ENCODE measurements at places on chromosomes 2 and 18.

- DNase-seq = no peak
These were observed 88.3 kb downstream of the SLC8A1 start for GRCh38 chr2:40363631-40364030.

GRCh38 chr2:34332813-34333212 is 733.7 kb upstream of the FAM98A start:
- DNase-seq = no peak

DNA sequence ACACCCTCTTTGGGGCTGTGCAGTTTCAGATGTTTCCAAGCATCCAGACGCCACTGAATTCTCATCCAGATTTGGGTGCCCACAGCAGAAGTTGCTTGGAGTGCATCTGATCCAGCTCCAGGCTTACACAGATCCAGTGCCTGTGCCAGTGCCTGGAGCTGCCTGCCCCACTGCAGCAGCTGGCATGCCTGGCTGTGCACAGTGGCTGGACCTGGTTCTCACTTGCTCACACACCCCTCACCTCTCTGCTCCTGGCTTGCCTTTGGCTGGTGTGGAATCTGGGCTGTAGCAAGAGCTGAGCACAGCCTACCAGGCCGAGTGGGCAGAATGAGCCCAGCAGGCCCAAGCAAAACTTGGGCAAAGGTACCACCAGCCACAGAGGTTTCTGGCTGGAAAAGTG is 137.9 kb downstream of the SPAG16 start:
- no peak for DNase-seq

- peak; percentile 21 for DNase-seq
These were observed 9.5 kb downstream of the COPS7B start for GRCh38 chr2:231795525-231796327.

DNA sequence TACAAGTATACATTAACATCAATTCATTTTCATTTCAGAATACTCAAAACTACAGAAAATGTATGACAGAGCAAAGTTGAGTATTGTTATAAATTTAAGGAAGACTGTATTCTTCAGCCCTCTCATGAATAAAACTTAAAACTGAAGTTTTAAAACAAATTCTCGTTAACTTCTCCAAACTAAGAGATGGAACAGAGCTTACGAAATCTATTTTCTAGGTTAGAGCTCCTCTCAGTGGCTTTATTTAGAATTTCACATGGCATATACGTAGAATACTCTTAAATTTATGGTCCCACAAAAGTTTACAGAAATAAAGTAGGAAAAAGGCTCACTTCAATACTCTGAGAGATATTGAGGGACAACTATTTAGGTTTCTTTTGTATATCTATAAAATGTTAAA is 612.1 kb downstream of the KCNJ3 start:
- peak; percentile 56 for DNase-seq

DNA sequence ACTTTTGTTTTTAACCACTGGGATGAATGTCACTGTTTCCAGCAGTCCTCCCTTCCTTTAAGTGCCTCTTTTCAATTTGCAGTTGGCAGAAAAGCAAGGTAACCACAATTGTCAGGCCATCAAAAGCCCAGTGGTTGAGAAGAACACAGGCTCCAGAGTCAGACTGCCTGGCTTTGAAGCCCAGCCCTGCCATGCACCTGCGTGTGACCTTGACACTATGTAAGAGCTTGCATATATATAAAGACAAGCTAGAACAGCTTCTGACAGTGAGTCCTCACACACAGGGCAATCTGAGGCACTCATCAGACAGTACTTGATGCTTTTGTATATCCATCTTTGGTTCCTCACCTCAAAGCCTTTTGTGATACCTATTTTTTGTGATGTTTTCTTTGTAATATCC is 11.0 kb downstream of the CCBE1 start:
- no peak for DNase-seq

GRCh38 chr2:150522269-150522668 is 34.8 kb upstream of the RND3 start:
- DNase-seq = no peak

GRCh38 chr18:49618742-49619681 is 57.2 kb downstream of the LIPG start:
- DNase-seq = no peak

GRCh38 chr18:25345081-25345866 is 6.7 kb downstream of the ZNF521 start:
- no peak for DNase-seq

GRCh38 chr2:167844714-167845530 is 402.5 kb downstream of the STK39 start:
- no peak for DNase-seq

DNA sequence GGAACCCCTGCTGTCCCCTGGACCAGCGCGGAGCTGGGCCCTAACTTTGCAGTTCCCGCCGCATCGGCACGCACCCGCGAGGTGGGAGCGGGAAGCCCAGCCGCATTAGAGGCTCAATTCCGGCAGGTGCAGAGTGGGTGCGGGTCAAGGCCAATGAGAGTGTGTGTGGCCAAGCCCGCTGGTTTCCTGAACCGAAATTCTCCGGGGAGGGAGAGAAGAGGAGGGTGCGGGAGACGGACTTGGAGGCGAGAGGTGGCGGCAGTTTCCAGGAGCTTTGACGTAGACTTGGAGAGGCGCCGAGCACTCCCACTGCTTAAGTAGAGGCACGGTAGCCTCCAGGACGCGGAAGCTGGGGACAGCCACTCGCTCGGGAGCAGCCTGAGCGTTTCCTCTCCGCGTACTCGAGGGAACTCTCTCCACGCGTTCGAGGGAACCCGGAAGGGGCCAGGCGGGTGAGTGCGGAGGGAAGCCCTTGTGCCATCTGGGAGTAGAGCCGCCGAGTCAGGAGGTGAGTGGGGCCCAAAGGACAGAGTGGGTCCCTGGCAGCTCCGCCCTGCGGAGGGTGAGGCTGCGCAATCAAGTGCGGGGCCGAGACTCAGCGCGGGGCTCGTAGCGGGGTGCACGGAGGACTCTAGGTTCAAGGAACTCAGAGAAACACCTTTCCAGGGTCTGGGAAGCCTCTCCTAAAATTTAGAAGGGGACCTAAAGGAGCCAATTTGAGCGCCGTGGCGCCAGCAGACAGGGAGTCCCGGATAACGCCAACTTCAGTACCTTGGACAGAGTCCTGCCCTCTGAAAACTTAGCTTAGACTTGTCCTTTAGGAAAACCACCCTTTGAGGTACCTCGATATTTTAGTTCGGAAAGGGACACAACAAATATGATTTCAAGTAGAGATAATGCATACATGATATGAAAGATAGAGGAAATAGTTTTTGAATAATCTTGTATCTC is at the start of gene FAM237A:
Gene FAM237A, plus strand, starts transcription at position 413 of the 951 bp plus-strand sequence. CDS start 1,750 bp downstream, outside the sequence.
- DNase-seq = peak; percentile 13

GRCh38 chr2:226832061-226832460 is 3.8 kb upstream of the RHBDD1 start:
- DNase-seq = peak; percentile 64

DNA sequence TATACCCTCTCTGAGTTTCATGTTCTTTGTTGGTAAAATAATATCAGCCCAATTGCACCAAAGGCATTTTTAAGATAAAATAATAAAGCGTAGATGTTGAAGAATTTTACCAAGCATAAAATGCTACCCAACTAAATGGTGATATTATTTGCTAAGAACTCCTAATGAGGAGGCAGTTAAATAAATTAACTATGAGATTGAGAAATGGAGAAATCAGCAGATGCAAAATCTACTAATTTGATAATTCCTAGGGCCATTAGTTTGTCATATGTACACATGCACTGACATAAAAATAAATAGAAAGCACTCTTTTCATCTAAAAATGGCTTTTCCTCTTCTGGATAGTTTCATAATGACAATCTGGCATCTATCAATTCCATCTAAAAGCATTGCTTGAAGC is 681.5 kb upstream of the FAM98A start:
- no peak for DNase-seq

- DNase-seq = no peak
These were observed 184.7 kb upstream of the GLI2 start for GRCh38 chr2:120550893-120551446.

GRCh38 chr2:88585969-88586368 is 41.3 kb downstream of the EIF2AK3 start:
- no peak for DNase-seq

- peak; percentile 5 for DNase-seq
These were observed 96.2 kb upstream of the STK39 start for GRCh38 chr2:168343586-168343985.

DNA sequence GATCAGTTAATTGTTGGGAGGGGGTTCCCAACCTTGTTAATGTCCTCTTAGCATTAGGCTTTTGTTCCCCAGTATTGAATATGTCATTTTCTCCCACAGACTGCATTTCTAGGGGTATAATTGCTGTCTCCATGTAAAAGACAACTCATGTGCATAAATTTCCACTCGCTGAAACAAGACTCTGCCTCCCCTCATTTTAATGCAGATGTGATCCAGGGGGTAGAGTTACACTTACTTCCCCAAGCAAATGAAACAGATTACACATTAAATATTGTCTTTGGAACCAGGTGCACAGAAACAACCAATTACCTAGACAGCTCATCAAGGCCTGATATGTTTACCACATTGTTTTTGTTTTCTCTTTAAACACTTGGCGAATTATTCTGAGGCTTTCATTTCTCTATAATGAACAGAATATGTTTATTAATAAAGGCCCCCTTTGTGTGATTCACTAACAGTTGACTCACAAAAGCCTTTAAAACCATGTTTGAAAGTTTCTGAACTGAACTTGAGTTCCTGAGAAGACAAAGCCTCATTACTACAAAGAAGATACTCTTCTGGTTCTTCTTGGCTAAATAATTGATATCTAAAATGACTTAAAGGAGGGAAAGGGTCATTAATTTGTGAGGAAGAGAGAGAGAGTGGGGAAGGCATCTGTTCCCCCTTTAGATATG is 15.0 kb upstream of the ACVR1 start:
- no peak for DNase-seq

DNA sequence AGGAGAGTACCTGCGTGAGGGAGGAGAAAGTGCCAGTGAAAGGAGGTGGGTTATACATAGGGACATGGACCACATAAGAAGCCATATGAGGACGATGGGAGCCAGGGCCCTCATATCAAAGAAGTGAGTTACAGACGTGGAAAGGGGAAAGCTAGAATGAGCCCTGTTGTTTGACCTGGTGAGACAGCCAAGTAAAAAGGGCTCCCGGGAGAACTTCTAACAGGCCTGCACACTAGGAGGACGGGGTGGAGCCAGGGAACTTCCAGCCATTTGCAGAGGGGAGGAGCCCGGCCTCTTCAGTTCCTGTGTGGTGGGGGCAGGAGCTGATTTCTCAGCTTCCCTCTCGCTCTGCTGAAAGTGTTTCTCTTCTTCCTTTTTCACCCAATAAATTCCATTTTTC is 84.1 kb upstream of the SLC66A3 start:
- DNase-seq = peak; percentile 68

DNA sequence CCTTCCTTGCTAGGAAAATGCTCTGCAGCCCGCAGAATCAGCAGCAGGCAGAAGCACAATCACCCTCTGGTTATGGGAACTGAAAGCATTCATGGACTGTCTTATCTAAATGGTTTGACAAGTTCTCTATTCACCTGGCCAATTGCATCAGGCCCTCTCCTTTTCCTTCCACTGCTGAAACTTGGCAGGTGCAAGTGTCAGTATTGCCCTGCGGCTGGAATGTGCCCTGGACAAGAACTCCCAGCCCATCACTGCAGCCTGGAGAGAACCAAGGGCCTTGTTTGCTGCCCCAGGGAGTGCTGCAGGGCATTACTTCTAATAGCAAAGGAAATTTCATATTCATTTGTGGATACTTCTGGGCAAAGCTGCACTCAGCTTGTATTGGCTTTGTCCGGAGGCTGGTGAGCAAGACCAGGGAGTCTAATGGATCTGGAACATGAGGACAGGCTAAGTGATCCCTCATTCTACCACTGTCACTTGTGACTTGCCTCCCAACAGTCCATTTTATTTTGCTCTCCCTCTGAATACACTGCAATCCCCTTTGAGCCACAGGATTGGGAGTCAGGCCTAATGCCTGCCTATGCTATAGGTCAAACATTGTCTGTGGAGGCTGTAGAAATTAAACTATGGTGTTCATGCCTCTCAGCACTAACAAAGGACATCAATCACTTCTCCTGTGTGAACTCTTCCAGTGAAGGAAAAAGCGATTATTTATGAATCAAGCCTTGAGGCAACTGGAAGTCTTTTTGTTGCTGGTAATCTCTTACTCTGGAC is 116.9 kb downstream of the LYPD6B start:
- DNase-seq = no peak

DNA sequence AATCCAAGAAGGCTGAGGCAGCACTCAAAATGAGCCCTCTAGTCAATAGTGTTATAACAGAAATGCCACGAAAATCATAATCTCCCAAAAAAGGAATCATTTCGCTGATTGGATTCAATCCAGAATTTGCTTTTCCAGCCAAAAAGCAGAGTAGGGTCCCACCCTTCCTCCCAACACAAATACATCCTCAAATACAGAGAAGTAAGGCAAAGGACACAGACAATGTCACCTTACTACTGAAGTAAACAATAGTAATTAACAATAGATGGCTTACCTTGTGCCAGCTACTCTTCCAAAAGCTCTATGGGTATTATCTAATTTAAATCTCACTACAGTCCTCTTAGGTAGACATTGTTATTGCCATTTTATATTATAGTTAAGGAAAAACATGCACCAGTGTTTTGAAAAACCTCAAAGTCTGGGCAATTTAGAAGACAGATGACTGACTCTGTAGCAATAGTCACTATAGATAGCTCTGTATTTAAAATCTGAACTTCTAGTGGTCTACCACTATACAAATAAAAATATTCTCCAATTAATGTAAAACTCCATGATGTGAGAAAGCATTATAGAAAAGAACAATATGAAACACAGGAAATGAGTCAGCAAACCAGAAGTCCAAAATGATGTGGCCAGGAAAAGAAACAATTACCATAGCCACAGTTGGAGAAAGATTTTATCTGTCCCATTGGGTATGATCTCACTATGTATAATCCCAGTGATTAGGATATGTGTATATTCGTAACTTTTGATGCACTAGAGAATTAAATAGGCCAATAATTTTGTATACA is 305.0 kb upstream of the ERBB4 start:
- DNase-seq = no peak

DNA sequence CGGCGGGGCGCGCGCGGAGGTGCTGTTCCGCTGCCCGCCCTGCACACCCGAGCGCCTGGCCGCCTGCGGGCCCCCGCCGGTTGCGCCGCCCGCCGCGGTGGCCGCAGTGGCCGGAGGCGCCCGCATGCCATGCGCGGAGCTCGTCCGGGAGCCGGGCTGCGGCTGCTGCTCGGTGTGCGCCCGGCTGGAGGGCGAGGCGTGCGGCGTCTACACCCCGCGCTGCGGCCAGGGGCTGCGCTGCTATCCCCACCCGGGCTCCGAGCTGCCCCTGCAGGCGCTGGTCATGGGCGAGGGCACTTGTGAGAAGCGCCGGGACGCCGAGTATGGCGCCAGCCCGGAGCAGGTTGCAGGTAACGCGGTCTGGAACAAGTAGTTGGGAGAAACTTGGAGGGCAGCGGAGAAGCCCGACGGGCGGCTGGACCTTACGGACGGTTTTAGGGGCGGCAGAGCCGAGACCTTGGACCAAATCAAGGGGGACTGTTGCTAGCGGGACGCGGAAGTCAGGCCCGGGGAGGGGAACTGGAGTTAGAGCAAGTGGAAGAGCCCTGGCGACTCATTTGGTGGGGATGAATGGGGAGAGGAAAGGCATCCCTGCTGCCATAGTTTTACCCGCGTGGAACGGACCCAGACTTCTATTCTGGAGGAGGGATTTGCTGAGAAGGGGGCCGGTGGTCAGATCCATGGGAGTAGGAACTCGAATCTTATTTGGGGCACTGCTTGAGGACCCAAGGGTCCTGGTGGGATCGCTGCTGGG is 573 bp downstream of the IGFBP2 start:
- no peak for DNase-seq

- peak; percentile 49 for DNase-seq
These were observed 20.6 kb upstream of the SLC38A11 start for GRCh38 chr2:164975891-164976290.
